Activated CD4-positive, alpha-beta T cell treated with anti-CD3 and anti-CD28 coated beads, Interleukin-2, amount 10 ng/mL, durations not matched to agents 7 days and 5 days (primary cell): ENCODE measurements at places on chromosomes 7 and 10. TPM values are rescaled to one million over a fixed set of nuclear protein-coding genes. Genes with fewer than 3 reads are reported as not detected.

The ZWINT gene
- 95.5 TPM for total RNA-seq

The TMEM213 gene
- total RNA-seq = not detected

The ODAD2 gene
- total RNA-seq = not detected

The MKRN1 gene
- total RNA-seq = 84.5 TPM

The SPDYE16 gene
- total RNA-seq = 0.58 TPM
